ENCODE measurements at places on chromosomes 6 and 20.

- DNase-seq: peak; percentile 59
Observed at GRCh38 chr6:111013144-111013915, 31.5 kb downstream of the RPF2 start.

DNA sequence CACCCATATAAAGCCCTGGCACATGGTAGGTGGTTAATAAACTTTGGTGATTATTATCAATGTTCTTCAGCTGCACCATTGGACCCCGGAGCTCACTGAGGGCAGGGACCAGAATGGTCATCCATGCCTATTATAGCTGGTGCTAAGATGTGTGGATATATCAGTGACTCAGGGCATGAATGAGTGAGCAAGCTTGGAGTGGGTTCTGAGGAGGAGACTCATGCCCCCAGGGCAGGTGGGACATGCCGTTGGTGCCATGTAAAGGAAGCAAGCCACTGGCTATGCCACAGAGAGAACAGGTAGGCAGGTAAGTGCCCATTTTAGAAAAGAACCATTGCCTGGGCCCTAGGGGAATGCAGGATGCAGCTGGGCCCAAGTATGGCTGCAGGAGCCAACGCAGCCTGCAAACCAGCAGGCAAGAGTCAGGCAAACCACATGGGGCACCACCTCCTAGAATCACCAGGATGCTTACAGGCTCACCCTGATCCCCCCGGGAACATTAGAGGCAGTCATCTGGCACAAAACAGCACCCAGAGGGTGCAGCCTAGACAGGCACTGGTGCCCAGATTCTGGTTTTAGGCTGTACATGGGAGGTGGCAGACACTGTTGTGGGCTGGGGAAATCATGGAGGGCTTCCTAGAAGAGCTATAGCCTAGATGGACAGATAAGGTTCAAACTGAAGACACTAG is 23.5 kb downstream of the PLAGL2 start:
- DNase-seq: no peak

DNA sequence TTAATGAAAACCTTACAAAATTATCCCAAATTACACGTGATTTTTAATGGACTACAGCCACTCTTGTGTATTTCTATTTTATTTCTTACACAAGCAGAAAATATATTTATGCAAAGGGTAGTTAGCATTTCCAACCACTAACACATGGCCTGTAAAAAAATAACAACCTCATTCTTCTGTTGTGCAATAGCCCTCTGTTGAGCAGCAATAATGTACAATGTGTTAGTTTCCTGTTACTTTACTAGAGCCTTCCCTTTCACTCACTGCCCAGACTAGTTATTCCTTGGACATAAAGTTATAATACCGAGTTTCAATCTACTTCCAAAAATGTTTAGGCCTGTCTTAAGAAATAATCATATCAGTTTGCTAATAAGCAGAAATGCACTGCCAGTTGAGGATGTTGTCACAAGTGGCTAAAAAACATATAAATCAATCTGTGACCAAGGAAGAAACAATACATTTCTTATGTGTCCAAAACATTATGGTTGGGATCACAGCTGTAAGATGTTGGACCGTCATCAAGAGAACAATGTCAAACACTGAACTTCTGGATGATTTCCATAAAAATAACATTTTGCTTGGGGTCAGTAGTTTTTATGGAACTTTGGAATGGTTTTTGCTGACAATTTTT is 73.6 kb upstream of the RNF146 start:
- no peak for DNase-seq

DNA sequence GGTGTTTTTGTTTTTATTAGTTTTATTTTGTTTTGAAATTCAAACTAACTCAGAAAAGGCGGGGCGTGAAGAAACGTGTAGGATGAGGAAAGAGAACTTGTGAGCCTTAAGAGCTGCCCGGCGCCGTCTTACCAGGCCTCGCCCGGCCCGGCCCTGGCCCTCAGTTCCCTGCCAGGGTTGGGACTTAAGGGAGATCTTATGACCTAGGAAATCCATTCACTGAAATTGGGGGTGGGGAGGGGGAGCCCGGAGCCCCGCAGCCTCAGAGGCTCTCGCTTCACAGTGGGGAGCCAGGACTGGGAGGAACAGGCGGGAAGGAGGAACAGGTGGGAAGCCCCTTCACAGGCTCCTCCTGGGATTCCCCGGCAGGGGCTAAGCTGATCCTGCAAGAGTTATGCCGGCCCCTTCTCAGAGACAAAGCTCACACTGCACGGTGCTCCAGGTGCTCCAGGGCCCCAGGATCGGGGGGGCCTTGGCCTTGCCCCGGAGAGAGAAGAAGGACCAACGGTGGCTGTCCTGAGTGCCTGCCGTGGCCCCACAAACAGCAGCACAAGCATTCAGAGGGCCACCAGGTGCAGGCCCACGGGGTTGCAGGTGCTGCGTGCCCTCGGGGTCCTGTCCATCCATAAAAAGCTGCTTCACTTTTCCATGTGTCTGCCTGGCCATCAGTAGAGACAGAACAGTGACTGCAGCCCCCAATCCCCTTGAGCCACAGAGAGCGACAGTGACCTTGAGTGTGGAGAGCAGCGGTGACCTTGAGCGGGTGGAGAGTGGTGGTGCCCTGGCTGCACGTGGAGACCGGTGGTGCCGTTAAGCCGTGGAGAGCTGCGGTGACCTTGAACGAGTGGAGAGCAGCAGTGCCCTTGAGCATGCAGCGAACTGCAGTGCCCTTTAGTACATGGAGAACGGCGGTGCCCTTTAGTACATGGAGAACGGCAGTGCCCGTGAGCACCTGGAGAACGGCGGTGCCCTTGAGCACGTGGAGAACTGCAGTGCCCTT is 152.7 kb downstream of the DLL1 start:
- DNase-seq: no peak

DNA sequence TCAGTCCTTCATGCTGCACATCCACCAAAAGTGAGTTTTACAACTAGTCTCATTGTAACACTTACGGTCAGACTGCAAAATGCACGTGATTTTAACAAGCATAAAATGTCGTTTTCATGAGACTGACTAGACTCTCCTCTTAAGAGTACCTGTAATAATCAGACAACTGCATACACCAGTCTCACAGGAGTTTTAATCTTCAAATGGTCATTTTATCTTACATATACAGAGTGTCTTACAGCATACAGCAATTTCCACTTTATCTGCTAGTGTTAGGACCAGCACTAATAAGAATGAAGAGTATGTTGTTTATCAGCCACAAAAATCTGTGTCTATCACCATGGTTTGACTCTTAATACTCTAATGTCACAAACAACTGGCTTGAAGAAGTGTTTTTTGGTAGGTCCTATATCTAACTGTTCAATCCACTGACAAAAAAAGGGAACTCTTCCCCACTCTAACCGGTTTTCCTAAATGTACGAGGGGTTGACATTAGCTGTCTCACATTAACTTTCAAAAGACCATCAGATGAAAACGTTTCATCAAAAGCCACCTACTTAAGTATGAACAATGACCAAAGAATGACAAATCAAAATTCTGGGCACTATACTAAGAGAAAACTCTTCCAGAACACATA is 1.5 kb upstream of the ASF1A start:
- no peak for DNase-seq

- no peak for DNase-seq
Observed at GRCh38 chr6:89830170-89830809, 610 bp downstream of the CASP8AP2 start.

GRCh38 chr6:42142118-42142835 is at the start of gene C6orf132:
C6orf132 (minus strand) TSS chr6:42142620; CDS start chr6:42142444, 176 bp downstream.
- DNase-seq: peak; percentile 3

DNA sequence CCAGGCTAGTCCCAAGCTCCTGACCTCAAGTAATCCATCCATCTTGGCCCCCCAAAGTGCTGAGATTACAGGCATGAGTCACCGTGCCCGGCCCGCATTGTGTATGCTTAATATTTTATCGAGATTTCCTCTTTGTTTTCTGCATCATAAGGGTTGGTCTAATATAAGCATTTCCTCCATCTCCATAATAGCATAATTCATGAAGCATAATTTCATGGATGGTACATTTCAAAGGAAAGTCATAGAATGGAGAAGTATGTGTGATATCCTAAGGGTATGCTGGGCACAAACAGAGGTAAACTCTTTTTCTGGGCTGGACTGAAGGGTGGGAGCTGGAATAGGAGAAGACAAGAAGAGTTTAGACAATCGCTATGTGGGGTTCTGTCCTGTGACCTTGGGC is 17.5 kb upstream of the TIAM2 start:
- DNase-seq: no peak

Data from NCI-H2029 (cell line).